Activated CD8-positive, alpha-beta T cell treated with anti-CD3 and anti-CD28 coated beads, Interleukin-2, amount 10 ng/mL, durations not matched to agents 7 days and 5 days (primary cell): ENCODE measurements at places on chromosomes 7 and 10.

DNA sequence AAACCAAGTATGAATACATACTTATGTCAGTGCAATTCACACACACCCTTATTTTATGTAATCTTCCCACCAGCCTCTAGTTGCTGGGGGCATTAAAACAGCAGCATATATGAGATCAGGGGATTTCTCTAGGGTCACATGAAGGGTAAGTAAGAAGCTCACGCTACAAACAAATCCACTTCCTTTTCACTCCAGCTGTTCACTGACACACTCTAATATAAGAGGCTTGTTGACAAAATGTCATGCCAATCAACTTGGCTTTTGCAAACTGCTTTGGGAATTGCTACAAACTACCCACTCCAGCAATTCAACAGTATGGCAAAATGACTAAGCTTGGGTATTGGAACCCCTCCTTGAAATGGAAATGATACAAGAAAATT lies 10.3 kb downstream of the FAM3C start:
- no peak for DNase-seq

DNA sequence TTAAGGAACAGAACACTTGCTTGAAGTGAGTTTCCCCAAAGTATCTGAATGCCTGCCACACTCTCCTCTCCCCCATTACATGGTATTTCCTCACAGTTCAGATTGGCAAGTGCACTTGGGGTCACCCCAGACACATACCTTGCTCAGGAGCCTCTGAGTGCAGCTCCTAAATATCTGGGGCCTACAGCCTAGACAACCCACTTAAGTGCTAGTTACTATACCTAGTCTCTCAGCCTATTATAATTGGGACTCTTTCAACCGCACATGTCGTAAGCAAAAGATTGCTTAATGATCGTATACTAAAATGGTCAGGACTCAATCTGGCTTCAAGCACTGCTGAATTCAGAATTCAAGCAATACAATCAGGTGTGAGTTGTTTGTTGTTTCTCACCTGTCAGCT lies 19.9 kb downstream of the TMEM176B start:
- no peak for DNase-seq

- no peak for DNase-seq
Observed at GRCh38 chr7:107696330-107696946, 35.8 kb downstream of the SLC26A4 start.

- no peak for DNase-seq
Observed at GRCh38 chr7:4998244-4998643, 39.3 kb upstream of the MMD2 start.

GRCh38 chr7:137981175-137981574 lies 20.7 kb downstream of the CREB3L2 start:
- DNase-seq = no peak

- DNase-seq = no peak
Observed at GRCh38 chr7:107469929-107470328, at the start of gene GPR22. Gene GPR22 (plus strand): TSS chr7:107470057. CDS start chr7:107474061, 4,004 bp downstream.
